LHCN-M2 (cell line): ENCODE measurements at places on chromosomes 5 and 9. TPM values are rescaled to one million over a fixed set of nuclear protein-coding genes. Genes with fewer than 3 reads are reported as not detected.

- no peak for DNase-seq
These were observed 28.6 kb downstream of the DAB2IP start for GRCh38 chr9:121679901-121680635.

DNA sequence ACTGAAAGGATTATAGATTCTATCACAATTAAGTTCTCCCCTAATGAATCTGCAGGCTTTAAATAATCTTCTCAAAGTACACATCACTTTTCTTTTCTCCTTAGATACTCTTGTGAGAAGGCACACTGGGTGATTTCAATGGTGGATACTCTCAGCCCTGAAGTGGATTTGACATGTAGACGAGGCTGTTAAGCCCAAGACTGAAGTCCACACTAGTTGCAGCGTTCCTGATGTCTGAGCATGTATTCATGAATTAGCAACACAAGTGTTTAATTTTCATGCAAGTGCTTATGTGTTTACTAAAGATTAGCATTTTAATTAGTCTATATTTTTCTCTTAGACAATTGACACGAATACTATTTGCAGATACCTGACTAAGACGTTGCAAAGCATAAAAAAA is 218.9 kb downstream of the TMEM161B start:
- DNase-seq = no peak

GRCh38 chr5:72433522-72433921 is 73.7 kb downstream of the ZNF366 start:
- DNase-seq = peak; percentile 87

- DNase-seq = peak; percentile 55
These were observed 173.7 kb downstream of the RMI1 start for GRCh38 chr9:84154320-84154719.

DNA sequence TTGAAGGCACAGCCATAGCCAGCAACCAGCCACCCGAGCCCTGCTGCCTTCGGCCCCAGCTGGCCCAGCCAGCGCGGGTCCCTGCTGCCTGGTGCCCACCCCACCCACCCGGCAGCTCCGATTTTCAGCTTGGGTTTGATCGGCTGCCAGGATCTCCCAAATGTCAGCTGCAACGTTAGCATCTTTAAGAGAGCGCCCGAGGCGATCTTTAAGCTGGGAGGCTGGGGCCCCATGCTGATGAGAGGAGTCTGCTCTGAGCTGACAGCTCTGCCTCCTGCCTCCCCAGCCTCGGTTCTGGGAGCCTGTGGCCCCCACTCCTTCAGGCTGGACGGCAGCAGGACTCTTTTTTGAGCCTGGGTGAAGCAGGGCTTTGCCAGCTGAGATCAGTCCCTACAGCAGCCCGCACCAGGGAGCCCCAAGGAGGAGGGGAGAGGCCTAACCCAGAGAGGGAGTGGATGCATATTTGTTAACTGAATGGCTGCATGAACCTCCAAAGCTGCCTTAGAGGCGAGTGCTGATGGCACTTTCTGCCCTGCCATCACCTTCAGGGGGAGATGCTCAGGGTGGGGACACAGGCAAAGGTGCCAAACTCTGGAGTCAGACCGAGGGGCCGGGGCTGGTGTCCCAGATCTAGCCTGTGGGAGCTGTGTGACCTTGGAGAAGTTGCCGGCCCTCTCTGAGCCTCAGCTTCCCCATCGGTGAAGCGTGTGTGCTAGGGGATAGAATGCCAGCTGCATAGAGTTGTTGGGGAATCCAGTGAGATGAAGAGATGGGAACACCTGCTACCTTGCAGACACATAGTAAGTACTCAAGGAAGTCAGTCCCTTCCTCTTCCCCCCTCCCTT is 165.5 kb downstream of the C9orf50 start:
- no peak for DNase-seq

DNA sequence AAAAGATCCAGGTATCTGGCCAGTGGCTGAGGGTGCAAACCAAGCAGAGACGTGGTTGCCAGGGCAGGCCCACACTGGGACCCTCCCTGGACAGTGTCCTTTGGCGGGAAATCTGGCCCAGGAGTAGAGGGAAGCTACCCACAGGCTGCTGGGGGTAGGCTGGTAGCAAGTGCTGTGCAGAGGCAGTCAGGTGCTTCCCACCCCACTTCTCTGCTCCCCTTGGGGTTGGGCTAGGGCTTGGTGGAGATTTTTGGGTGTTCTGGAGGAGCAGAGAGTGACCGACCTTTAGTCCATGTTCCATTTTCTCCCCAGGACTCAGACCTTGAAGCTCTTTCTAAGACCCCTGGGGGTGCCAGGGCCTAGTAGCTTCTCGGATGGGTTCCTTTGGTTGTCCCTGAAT is 5.6 kb downstream of the PRDM12 start:
- no peak for DNase-seq

DNA sequence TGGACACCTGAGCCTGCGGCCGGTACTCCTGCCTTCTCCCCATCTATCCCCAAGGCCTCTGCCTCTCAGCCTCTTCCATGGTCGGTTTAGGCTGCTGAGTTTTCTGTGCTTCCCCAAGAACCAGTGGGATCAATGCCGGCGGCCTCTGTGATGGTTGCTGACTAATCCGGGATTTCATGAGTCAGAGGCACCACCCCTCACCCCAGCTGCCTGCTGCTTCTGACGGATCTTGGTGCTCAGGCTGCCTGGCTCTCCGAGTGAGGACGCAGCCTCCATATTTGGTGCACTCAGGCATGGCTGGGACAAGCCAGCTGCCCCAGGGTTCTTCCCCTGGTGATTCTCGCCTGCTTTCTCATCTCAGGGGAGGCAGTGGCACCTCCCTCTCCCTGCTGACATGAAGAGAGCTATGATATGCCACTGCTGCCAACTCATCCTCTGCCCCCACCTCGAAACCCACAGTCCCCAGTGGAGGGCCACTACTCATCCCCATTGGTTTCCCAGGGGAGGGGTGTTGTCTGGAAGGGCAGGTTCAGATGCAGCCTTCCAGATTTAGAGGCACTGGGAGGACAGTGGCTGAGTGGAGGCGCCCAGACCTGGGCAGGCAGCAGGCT is 3.3 kb upstream of the MAN1B1 start:
- peak; percentile 98 for DNase-seq

- DNase-seq = peak; percentile 100
These were observed 534.5 kb downstream of the BNC2 start for GRCh38 chr9:16335788-16336580.

GRCh38 chr5:169636477-169637084 is 494 bp upstream of the DOCK2 start:
- DNase-seq = no peak

- DNase-seq = no peak
These were observed 97.4 kb downstream of the PPP2R2B start for GRCh38 chr5:146781157-146781556.

- DNase-seq = no peak
These were observed 5.1 kb downstream of the SPINK1 start for GRCh38 chr5:147826361-147826760.

NPR3 gene
- 5.6 and 6.4 TPM in 2 replicates for total RNA-seq

C5 gene
- total RNA-seq = 3.6 and 4.0 TPM in 2 replicates

CATSPER3 gene
- total RNA-seq = 0.11 TPM in 1 of 2 replicates, not detected in the other

HSD17B3 gene
- not detected in 2 replicates for total RNA-seq

FOXD4L3 gene
- total RNA-seq = not detected in 2 replicates

ESM1 gene
- 0.98 and 6.7 TPM in 2 replicates for total RNA-seq

SELENOP gene
- total RNA-seq = 29.4 and 43.2 TPM in 2 replicates

GADD45G gene
- 0.92 TPM in 1 of 2 replicates, not detected in the other for total RNA-seq
